ENCODE measurements at places on chromosomes 3 and 15.

DNA sequence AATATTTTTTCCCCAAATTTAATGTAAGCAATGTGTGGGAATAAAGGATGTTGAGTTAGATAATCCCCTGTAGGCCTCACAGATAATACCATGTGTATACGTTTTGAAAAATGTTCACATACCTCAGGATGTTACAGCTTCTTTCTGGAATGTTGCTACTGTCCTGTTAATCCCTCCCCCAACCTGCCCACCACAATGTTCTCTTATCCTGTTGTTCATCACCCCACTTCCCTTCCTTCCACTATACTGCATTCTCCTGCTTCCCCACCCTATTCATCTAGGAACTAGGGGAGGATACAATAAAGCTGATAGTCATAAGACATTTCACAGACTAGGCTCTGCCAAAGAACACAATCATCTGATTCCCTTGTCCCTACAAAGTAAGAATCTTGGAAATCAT, 92.1 kb downstream of the IGF2BP2 start:
- no peak for DNase-seq

- DNase-seq: peak; percentile 88
These were observed 38.7 kb upstream of the MGA start for GRCh38 chr15:41621200-41622193.

DNA sequence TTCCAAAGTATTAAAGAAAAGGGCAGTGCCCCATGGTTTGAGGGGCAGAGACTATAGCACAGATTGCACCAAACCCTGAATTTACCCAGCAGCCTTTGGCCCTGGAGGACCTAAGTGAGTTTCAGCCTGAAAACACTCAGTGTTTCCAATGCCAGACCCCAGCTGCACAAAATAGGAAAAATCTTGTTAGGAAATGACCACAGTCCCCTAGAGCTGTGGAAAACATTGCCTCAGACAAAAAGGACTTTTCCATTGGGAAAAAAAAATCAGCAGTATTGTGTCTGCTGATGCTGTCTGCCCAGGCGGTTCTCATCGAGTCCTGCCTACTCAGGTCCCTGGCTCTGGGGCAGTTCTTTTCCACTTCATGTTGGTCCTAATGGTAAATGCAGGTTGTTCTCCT, 121.7 kb upstream of the DLG1 start:
- DNase-seq: no peak

GRCh38 chr15:68515371-68516095, 63.3 kb upstream of the CORO2B start:
- DNase-seq: no peak

GRCh38 chr15:29115093-29115991, 154.3 kb downstream of the NSMCE3 start:
- peak; percentile 53 for DNase-seq

DNA sequence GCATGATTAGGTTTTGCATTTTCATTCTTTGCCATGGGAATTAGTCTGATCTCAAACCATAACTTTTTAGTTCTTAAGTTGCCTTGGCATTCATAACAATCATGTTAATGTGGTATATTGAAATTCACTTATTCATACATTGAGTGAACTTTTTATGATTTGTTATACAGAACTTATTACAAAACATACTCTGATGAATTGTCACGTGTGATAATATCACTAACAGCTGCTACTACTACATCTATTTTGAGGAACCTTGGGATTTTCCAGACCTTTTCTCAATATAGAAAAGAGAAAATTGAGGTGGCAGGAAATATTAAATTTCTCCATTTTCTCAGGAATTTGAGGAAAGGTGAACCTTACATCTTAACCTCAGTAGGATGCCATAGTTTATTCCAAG, 9.2 kb downstream of the LXN start:
- DNase-seq: no peak

GRCh38 chr15:73765778-73766177, 12.6 kb upstream of the INSYN1 start:
- no peak for DNase-seq

DNA sequence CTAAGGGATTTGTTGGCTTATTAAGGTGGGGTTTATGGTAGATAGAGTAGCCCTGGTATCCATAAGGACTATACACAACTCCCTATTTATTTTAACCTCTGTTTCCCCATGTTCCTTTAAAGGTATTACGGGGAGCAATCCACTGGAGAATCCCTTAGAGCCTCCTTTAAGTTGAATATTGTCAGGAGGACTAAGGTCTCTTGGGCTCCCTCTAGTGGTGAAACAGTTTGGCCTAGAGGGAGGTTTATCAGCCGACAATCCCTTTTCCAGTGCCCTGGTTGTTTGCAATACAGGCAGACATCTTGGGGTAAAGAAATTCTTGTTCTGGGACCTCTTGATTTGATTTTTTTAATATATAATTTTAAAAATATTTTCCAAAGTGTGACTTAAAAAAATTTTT, 12.9 kb downstream of the OPA1 start:
- DNase-seq: peak; percentile 18

GRCh38 chr3:18112674-18113375, 312.3 kb downstream of the SATB1 start:
- DNase-seq: no peak

DNA sequence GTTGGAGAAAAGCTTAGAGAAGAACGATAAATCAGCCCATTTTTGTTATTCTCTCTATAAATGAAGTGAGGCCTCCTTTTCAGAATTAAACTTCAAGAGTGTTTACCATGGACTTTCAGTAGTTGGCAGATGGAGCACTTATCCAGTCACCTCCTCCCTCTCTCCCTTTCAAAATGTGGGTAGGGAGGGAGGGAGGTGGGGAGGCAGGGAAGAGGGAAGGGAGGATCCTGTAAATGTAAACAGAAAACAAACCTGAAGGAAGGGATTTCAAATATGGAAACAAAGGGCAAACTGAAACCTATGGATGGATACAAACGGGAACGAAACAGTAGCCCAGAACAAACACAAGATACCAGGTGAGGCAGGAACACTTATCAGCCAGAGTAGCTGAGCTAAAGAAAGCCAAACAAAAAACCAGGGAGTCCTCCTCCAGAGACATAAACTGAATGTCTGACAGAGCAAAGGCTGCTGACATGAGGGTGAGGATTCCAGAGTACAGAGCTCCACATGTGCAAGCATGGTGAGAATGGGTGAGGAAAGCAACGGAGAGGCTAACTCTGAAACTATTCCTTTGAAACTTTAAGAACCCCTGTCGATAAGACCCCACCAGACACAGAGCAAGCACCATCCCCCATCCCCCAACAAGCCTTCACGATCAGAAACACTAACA, 41.0 kb upstream of the GP5 start:
- no peak for DNase-seq

- DNase-seq: no peak
These were observed 72.3 kb downstream of the SLCO3A1 start for GRCh38 chr15:91925794-91926193.

DNA sequence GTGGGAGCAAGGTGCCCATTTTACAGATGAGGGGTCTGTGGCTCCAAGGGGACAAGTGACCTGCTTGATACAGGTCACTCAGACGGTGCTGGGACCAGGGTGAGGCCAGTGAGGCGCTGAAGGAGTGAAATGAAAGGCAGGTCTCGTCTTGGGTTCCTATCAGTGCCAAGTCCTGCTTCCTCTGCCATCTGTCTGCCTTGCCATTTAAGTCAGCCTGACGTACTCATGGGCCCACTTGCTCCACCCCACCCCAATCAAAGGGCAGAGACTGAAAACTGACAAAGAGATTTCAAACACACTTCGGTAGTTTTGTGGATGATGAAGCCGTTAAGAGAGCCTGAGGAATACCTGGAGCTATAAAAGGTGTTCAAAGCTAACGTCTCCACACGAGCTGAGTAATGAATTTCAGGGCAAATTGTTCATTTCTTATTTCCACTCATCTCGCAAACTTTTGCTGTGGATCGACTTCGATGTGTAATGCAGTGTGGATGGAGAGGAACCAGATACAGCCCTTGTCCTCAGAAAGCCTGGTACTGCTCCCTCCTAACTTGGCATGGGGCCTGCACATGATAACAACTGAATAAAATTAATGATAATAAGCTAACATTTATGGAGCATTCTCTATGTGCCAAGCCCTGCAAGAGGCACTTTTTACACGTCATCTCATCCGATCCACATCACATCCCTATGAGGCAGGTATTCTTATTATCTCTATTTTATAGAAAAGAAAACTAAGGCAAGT, 36.6 kb downstream of the ATP2B2 start:
- DNase-seq: no peak

- DNase-seq: no peak
These were observed 15.4 kb downstream of the TMEM44 start for GRCh38 chr3:194617827-194618226.

GRCh38 chr3:31966978-31967591, 14.0 kb downstream of the OSBPL10 start:
- no peak for DNase-seq

- DNase-seq: no peak
These were observed 39.4 kb downstream of the AGTR1 start for GRCh38 chr3:148737104-148737530.

GRCh38 chr3:143472731-143473523, 353.4 kb downstream of the CHST2 start:
- DNase-seq: no peak

GRCh38 chr3:31505371-31506048, 27.2 kb upstream of the STT3B start:
- DNase-seq: no peak

DNA sequence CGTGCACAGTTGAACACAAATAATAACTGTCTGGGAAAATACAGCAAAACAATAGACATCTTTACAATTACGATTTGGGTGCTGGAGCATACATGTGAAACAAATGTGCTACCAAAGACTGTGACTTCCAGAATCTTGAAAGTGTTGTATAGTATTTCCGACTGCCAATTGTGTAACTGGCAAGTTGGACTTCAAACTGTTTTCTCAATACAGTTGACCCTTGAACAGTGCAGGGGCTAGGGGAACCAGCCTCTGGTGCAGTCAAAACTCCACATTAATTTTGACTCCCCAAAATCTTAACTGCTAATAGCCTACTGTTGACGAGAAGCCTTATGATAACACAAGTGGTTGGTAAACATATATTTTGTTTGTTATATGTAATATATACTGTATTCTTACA, 904.2 kb downstream of the EPHA3 start:
- no peak for DNase-seq

DNA sequence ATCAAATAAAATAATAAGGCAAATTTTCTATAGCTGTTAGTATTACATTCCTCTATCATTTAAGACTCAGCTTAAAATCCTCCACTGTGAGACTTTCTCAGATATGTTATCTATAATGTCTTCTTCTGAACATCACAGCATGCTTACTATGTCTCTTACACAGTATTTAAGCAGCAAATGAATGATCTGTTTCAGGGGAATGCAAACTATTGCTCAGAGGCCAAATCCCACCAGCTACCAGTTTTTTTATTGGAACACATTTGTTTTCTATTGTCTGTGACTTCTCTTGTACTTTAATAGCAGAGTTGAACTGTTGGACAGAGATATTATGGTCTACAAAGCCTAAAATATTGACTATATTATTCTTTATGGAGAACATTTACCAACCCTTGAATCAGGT, 59.6 kb downstream of the C3orf38 start:
- no peak for DNase-seq

- DNase-seq: no peak
These were observed 12.8 kb upstream of the MTMR10 start for GRCh38 chr15:31004220-31004733.

- no peak for DNase-seq
These were observed 721 bp downstream of the ATR start for GRCh38 chr3:142577696-142578328.

DNA sequence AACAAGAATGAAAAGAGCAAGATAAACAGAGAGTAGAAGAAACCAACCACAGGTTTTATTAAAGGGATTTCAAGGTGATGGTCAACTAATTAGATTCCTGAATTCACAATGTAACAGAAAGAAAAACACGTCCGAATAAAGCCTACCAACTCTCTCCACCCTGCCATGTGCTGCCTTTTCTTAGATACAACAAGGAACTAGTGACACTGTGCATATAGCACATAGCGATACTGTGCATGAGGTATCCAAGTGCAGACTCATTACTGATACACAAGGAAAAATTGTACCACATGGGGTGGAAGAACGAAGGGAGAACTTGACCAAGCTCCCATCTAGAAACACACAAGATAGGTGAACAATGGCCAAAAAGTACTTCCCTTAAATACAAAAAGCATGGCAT, 154.6 kb downstream of the MAGI1 start:
- no peak for DNase-seq

DNA sequence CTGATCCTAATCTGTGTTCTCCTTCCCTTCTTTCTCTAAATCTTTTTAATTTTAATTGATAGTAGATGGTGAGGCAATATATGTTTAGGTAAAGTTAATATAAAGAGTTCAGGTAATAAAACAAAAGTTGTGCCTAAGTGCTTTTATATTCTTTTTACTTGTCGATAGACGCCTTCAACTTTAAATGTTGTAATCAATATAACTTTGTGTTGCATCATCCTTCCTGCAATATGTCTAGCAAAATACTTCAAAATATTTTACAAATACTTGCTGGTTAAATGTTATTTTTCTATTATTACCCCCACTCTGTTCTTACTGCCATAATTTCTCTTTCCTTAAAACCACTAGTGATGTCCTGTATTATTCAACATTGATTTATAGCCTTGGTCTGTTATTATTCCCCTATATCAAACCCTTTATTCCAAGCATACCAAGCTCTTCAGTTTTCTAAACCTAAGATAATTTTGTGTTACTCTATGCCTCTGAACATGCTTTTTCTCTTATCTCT, 92.4 kb downstream of the NAALADL2 start:
- no peak for DNase-seq

DNA sequence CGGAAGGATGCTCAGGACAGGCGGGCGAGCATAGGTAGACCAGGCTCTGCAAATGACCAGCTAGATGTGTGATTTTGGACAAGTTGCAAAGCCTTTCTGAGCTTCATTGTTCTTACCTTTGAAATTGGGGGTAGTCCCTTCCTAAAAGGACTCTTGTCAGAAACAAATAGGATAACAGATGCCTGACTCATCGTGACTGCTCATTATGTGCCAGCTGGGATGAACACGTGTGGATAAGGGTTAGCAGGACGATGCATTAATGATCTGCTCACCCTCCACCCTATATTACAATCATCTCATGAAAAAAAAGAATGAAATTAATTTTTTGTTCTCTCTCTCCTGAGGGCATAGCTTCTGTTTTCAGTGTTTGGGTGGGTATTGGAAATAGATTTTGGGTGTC, 223.4 kb downstream of the NR2F2 start:
- no peak for DNase-seq

GRCh38 chr3:185114756-185115155, 38.1 kb downstream of the C3orf70 start:
- DNase-seq: no peak

GRCh38 chr3:187902041-187902471, 156.8 kb upstream of the BCL6 start:
- DNase-seq: no peak

DNA sequence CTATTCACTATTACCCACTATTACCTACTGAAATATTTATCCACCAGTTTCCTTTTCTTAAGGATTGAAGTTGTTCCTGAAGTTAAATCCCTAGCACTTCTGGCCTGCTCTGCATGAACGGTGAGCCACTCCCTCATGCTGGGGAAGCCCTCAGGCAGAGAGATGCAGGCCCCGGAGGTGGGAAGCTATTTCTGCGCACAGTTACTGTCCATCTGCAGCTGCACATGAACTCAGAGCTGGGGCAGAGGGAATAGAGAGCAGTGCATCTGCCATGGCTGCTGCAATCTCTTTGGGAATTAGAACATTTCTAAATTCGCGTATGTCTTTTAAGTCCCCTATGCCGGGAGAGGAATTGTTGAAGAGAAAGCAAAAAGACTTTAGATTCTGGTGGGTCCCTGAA, 6.3 kb upstream of the GALNT15 start:
- no peak for DNase-seq

- no peak for DNase-seq
These were observed 46.1 kb downstream of the C2CD4A start for GRCh38 chr15:62112616-62113593.

Measured in HuH-7.5 (cell line).